Peyer's patch (tissue), 4 donors: ENCODE measurements at places on chromosomes 12 and 14.

GRCh38 chr14:88351966-88352691 lies 29.1 kb upstream of the KCNK10 start:
- DNase-seq: no peak
- H3K27me3 ChIP-seq: no peaks in the 10 kb centered on the region
- H3K36me3 ChIP-seq: no peaks in the 10 kb centered on the region
- H3K27ac ChIP-seq: no peak overlapping the region

DNA sequence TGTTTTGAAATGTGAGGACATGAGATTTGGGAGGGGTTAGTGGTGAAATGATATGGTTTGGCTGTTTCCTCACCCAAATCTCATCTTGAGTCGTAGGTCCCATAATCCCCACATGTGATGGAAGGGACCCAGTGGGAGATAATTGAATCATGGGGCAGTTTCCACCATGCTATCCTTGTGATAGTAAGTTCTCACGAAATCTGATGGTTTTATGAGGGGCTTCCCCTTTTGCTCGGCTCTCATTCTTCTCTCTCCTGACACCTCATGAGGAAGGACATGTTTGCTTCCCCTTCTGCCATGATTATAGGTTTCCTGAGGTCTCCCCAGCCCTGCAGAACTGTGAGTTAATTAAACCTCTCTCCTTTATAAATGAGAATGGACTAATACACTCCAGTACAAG lies 18.0 kb downstream of the GALNT6 start:
- H3K36me3 ChIP-seq: no peaks in the 10 kb centered on the region
- DNase-seq: no peak
- H3K27ac ChIP-seq: no peak overlapping the region
- H3K4me1 ChIP-seq: peaks cover 10% of the 10 kb centered on the region

GRCh38 chr14:105849933-105850626 lies 323.7 kb downstream of the TMEM121 start:
- H3K36me3 ChIP-seq: no peaks in the 10 kb centered on the region
- DNase-seq: no peak
- no peaks in the 10 kb centered on the region for H3K4me1 ChIP-seq

- DNase-seq: no peak
- H3K4me1 ChIP-seq: no peaks in the 10 kb centered on the region
- no peak overlapping the region for H3K27ac ChIP-seq
Measured at GRCh38 chr14:36086629-36087395, 89.7 kb downstream of the PTCSC3 start.

DNA sequence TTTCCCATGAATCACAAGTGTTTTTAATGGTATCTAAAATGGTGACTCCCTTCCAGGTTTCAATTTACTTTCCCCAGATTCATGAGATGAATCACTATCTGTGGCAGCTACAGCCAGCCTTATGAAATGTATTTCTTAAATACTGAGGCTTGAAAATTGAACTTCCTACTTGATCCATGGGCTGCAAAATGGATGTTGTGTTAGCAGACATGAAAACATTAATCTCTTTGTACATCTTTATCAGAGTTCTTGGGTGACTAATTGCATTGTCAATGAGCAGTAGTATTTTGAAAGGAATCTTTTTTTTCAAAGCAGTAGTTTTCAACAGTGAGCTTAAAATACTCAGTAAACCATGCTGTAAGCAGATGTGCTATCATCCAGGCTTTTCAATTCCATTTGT lies 250.8 kb downstream of the SLC6A15 start:
- no peak overlapping the region for H3K4me3 ChIP-seq
- no peak overlapping the region for H3K27ac ChIP-seq
- H3K27me3 ChIP-seq: no peaks in the 10 kb centered on the region
- H3K4me1 ChIP-seq: no peaks in the 10 kb centered on the region
- no peaks in the 10 kb centered on the region for H3K36me3 ChIP-seq

GRCh38 chr12:111413442-111414086 lies 7.8 kb downstream of the SH2B3 start:
- peaks cover 56% of the 10 kb centered on the region for H3K4me1 ChIP-seq
- no peak overlapping the region for H3K4me3 ChIP-seq
- no peak overlapping the region for H3K27ac ChIP-seq
- H3K27me3 ChIP-seq: no peaks in the 10 kb centered on the region

GRCh38 chr14:24699052-24699451 lies 65.1 kb upstream of the GZMB start:
- no peak overlapping the region for H3K4me3 ChIP-seq
- DNase-seq: no peak
- no peaks in the 10 kb centered on the region for H3K36me3 ChIP-seq
- no peaks in the 10 kb centered on the region for H3K27me3 ChIP-seq
- no peak overlapping the region for H3K27ac ChIP-seq
- H3K4me1 ChIP-seq: no peaks in the 10 kb centered on the region

DNA sequence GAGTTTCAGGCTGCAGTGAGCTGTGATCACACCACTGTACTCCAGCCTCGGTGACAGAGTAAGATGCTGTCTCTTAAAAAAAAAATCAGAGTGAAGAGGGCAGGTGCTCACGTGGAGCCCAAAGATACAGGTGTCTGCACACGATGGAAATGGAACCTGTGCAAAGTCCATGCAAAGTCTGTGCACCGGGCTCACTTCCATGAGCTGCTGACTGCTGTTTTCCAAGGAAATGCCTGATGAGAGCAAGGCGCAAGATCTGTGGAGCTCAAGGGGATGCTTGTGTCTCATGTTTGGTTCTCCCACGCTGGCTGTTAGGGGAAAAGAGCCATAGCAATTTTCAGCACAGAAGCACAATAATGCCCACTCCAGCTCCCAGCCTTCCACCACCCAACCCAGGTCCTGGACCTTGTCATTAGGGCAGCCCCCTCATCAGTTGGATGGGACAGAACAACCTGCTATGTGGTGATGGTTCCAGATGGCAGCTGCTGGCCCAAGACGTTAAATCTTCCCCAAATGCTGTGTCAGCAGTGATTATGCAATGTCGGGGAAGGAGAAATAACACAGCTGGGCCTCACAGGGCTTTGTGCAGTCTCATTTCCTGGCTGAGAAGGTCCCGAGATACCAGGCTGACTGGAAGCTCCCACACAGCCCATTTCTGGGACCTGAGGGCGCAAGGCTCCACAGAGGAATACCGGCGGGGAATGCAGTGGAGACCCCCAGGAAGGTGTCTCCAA lies 27.9 kb upstream of the DICER1 start:
- peak overlapping the region; percentile 77 for H3K27ac ChIP-seq
- no peak for DNase-seq
- no peaks in the 10 kb centered on the region for H3K27me3 ChIP-seq
- H3K4me3 ChIP-seq: no peak overlapping the region
- H3K4me1 ChIP-seq: no peaks in the 10 kb centered on the region

DNA sequence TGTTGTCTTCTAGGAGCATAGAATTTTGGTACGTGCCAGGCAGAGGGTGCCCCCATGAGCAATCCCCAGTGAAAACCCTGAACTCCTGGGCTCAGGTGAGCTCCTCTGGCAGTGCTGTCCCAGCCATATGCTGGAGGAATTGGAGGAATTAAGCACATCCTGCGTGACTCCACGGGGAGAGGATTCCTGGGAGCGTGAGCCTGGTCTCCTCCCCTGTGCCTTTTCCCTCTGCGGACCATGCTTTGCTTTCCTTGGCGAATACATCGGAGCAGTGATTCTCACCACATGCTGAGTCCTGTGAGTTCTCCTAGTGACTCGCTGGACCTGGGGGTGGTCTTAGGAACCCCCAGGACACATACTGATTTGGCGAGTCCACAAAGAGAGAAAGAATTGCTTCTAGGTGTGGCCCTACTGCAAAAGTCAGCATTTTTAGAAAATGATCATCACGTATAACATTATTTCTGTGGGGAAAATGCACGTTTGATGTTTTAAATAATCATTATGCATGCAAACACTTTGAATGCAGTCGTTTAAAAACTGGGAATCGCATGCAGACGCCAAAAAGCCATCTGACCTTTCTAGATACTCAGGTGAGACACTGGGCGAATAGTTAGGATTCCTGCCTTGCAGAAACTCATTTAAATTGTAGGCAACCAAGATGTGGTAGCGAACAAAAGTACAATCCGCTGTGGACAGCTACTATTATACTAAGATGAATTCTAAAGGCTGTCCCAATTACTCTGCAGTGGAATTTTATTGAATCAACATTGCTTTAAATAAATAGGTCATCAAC lies 370.9 kb downstream of the TMEM132D start:
- no peaks in the 10 kb centered on the region for H3K36me3 ChIP-seq
- no peak for DNase-seq
- H3K4me3 ChIP-seq: no peak overlapping the region
- no peak overlapping the region for H3K27ac ChIP-seq
- no peaks in the 10 kb centered on the region for H3K4me1 ChIP-seq
- no peaks in the 10 kb centered on the region for H3K27me3 ChIP-seq

DNA sequence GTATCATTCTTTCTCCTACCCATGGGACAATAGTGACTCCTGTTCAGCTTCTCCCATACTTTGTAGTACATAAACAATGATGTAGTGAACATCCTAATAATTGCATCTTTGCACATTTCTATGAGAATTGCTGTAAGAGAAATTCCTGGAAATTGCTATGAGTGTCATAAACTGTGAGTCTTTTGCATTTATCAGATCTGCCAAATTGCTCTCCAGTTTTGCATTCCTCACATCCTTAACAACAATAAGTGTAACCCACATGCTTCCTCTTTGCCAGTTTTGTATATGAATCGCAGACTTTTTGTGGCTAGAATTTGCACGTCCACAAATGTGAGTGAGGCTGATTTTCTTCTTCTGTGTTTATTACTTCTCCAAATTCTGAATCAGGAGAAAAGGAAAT lies 124.0 kb upstream of the TBX5 start:
- no peaks in the 10 kb centered on the region for H3K4me1 ChIP-seq
- no peaks in the 10 kb centered on the region for H3K36me3 ChIP-seq
- H3K27ac ChIP-seq: no peak overlapping the region
- no peaks in the 10 kb centered on the region for H3K27me3 ChIP-seq
- H3K4me3 ChIP-seq: no peak overlapping the region

- no peaks in the 10 kb centered on the region for H3K27me3 ChIP-seq
- no peak within 1 kb of the TSS for H3K4me3 ChIP-seq
- H3K36me3 ChIP-seq: no peaks in the 10 kb centered on the region
- no peak within 1 kb of the TSS for H3K27ac ChIP-seq
- no peak for DNase-seq
Measured at GRCh38 chr12:132610051-132610759, at the start of gene LRCOL1. Gene LRCOL1 (minus strand): TSS chr12:132610582. CDS start chr12:132606251, 4,331 bp downstream.

GRCh38 chr14:24231263-24232120 lies 675 bp downstream of the NEDD8 start:
- H3K4me1 ChIP-seq: peaks cover 8% of the 10 kb centered on the region
- no peaks in the 10 kb centered on the region for H3K27me3 ChIP-seq
- H3K36me3 ChIP-seq: peaks cover 13% of the 10 kb centered on the region
- peak overlapping the region; percentile 94 for H3K27ac ChIP-seq
- DNase-seq: no peak

GRCh38 chr14:36988568-36988967 lies 183.8 kb downstream of the SLC25A21 start:
- H3K27me3 ChIP-seq: no peaks in the 10 kb centered on the region
- no peak for DNase-seq
- H3K27ac ChIP-seq: no peak overlapping the region
- H3K4me1 ChIP-seq: no peaks in the 10 kb centered on the region
- no peaks in the 10 kb centered on the region for H3K36me3 ChIP-seq

GRCh38 chr14:22113401-22113800 lies 439.8 kb upstream of the OR4E1 start:
- no peak overlapping the region for H3K4me3 ChIP-seq
- no peak for DNase-seq
- H3K27ac ChIP-seq: no peak overlapping the region
- no peaks in the 10 kb centered on the region for H3K36me3 ChIP-seq

- H3K36me3 ChIP-seq: no peaks in the 10 kb centered on the region
- DNase-seq: no peak
- H3K27me3 ChIP-seq: no peaks in the 10 kb centered on the region
- H3K4me1 ChIP-seq: peaks cover 5% of the 10 kb centered on the region
Measured at GRCh38 chr14:24879661-24880386, 170.1 kb downstream of the STXBP6 start.

GRCh38 chr12:67991158-67991557 lies 1.9 kb downstream of the IFNG-AS1 start:
- DNase-seq: peak; percentile 54
- H3K4me1 ChIP-seq: no peaks in the 10 kb centered on the region
- no peak overlapping the region for H3K4me3 ChIP-seq
- no peaks in the 10 kb centered on the region for H3K36me3 ChIP-seq
- H3K27ac ChIP-seq: no peak overlapping the region
- H3K27me3 ChIP-seq: no peaks in the 10 kb centered on the region

- H3K4me1 ChIP-seq: no peaks in the 10 kb centered on the region
- no peak overlapping the region for H3K27ac ChIP-seq
- no peaks in the 10 kb centered on the region for H3K27me3 ChIP-seq
- no peak for DNase-seq
- H3K4me3 ChIP-seq: no peak overlapping the region
Measured at GRCh38 chr12:59041241-59042121, 121.2 kb upstream of the LRIG3 start.

- no peaks in the 10 kb centered on the region for H3K36me3 ChIP-seq
- H3K27ac ChIP-seq: no peak overlapping the region
- H3K4me1 ChIP-seq: no peaks in the 10 kb centered on the region
- no peak for DNase-seq
Measured at GRCh38 chr12:115798309-115798917, 479.1 kb downstream of the MED13L start.
